ENCODE measurements at places on chromosomes 3 and 15. TPM values are rescaled to one million over a fixed set of nuclear protein-coding genes. Genes with fewer than 3 reads are reported as not detected.
A peak's percentile ranks its signal among the peaks of the same experiment; 100 is the strongest.

The MINAR1 gene
- 0.05 TPM for total RNA-seq

GRCh38 chr3:154584974-154585373 lies 155.0 kb upstream of the GPR149 start:
- DNase-seq, result no peak

DNA sequence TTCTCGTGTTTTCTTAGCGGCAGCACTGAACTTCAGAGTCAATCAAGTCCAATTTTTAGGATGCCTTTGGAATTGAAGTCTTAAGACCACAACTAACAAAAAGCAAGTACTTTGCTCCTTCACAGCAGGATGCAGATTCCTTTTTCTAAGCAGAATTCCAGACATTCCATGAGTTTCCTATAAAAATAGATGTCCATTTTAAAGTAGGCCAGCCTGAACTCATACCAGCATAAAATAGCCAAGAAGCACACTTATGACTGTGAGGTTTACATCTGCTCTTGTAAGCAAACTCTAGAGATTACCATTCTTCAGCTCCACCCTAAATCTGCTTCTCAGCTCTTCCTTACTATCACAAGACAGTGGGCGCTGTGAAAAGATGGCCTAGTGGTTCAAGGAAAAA lies 85.8 kb downstream of the THBS1 start:
- no peak for DNase-seq

- DNase-seq, result no peak
These were observed 299.5 kb downstream of the CTNNB1 start for GRCh38 chr3:41498847-41499246.

DNA sequence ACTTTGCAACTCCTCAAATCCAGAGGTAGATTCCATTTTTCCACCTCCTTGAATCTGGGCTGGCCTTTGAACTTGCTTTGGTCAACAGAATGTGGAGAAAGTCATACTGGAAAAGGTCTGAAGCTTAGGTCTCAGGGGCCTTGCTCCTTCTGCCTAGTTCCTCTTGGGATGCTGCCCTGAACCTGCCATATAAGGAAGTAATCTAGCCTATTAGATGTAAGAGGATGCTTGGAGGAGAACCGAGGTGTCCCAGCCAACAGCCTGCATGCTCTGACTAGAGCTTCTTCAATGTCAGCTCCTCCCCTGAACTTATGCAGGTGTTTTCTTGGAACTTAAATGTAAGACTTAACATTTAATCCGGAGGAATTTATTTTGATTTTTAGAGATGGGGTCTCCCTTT lies 2.0 kb upstream of the TMED3 start:
- DNase-seq, result no peak

DNA sequence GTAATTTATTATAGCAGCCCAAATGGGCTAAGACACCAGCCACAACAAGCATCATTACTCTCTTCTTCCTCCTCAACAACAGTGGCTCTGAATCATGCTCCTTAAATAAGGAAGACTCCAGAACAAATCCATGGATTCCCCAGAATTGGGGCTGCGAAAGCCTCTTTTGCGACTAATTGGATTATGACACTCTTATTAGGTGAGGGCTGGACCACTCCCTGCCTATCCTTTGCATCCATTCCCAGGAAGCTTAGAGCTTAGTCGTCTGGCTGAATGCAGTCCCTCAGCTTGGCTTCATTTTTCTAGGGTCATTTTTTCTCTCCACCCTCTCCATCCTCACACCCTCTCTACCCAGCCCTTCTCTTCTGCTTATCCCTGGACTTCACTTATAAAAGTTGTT lies 227.7 kb downstream of the ZNF621 start:
- no peak for DNase-seq

- peak; percentile 57 for DNase-seq
These were observed at the start of gene RBPMS2 for GRCh38 chr15:64775551-64776401. RBPMS2 (minus strand) TSS chr15:64775589; CDS start chr15:64775319, 270 bp downstream.

The NR2E3 gene
- total RNA-seq, result 0.33 TPM

- peak; percentile 37 for DNase-seq
These were observed 37.2 kb upstream of the DENND4A start for GRCh38 chr15:65829130-65829764.

The GRAMD2A gene
- not detected for total RNA-seq

GRCh38 chr15:56737791-56738190 lies 4.5 kb upstream of the ZNF280D start:
- DNase-seq, result no peak

DNA sequence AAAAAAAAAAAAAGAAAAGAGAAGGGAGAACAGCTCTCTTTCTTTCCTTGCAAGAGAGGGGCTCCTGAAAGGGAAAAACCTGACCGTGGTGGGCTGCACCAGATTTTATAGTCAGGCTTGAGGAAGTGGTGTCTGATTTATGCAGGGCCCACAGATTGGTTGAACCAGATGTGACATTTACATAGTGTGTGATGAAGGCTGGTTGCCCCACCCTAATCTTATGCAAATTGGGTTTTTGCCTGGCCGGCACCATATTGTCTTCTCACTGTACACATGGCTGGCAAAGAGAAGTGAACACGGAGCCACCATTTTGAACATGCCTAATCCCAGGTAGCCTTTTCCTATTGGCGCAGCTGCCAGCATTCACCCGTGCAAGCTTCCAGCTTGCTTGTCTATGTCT lies 154.4 kb downstream of the OXSM start:
- no peak for DNase-seq

GRCh38 chr3:48157950-48158376 lies 30.3 kb downstream of the CDC25A start:
- DNase-seq, result no peak

GRCh38 chr15:84725001-84725491 lies 9.1 kb upstream of the SEC11A start:
- no peak for DNase-seq

GRCh38 chr3:176193032-176193730 lies 1004.1 kb downstream of the TBL1XR1 start:
- no peak for DNase-seq

The EFL1 gene
- total RNA-seq, result 6.7 TPM

DNA sequence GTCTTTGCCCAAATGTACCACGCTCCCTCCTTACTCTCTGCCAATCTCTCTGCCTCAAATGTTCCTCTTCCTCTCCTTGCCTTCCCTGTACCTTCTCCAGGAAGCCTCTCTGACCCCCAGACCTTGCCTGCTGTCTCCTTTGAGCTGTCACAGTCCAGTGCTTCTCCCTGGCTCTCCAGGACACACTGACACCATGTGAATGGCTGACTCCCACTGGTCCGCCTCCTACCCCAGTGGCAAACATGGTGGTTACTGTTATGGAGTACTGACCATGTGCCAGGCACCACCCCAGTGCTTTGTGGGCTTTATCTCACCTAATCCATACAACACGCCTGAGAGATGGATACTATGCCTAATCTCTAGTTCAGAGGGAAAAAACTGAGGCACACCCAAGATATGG lies 141.9 kb downstream of the TPRA1 start:
- DNase-seq, result no peak

The CTXND1 gene
- total RNA-seq, result 4.5 TPM

The TUSC2 gene
- total RNA-seq, result 15.0 TPM

DNA sequence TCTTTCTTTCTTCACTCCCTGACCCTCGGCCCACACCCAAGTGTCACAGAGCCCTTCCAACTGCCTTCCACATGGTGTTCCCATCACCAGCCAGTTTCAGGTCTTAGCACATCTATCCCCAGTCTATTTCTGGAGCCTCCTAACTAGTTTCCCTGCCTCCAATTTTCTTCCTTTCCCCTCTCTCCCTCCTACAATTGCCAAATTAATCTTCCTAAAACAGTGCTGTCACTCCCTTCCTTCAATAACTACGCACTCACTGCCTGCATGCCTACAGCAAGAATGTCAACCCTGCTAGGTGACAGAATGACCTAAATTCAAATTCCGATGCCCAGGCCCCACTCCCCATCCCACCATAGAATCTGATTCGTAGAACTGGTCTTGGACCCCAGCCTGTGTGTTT lies 36.1 kb upstream of the CA12 start:
- DNase-seq, result no peak

DNA sequence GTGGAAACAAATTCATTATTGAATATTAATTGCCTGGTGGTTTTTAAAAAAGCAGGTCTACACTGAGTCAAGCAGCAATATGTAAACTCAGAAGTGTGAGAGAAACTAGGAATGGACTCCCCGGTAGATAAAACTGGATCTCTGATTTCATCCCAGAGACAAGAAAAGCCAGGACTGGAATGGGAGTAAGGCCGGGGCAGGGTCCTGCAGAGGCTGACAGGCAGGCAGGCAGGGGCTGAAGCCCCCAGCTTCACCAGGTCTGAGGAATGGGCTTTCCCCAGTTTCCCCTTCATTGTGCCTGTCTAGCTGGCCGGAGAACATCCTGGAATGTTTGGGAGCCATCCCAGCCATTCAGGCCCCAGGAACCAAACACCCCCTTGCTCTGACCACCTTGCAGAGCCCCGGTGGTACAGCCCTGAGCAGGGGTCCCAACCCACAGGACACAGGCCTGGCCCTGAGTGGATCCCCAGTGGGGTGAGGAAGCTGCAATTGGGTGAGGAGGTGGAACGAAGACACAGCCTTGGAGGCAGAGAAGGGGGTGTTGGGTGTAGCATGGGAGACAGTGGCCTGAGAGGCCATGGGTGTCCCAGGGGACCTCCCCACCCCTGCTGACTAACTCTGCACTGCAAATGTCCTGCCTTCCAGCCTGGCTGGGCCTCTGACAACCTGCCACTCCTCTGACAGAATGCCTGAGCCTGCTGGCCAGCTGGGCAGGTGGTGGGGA lies 31.7 kb upstream of the XYLB start:
- no peak for DNase-seq

The LAMB2 gene
- total RNA-seq, result 172 TPM

DNA sequence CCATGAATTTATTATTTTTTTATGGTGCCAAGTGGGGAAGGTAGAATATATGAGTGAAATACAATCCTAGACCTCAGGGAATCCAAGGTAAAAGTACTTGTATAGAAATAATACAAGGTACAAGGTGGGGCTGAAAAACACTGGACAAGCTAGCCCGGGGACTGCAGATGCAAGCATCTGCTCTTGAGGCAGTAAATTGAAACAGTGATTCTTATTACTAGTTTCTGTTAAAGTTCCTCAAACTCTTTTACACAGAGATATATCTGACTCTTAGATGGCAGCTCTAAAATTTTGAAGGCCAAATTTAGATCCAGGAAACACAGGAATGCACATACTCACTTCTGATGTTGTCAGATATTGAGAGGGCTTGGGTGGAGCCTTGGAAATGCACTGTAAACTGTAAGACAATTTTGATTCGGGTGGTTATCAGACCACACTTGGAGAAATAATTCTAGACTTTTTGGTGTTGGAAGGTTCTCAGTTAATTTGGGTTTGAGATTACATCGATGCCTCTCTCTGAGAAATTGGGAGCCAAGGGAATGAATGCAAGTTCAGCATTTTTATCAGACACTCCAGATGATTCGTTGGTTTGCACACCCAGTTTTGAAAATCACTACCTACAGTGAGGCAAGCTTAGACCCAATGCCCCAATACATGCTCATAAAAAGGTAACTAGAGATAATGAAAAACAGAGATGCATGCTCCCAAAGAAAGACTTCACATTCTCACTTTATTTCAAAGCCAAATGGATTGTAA lies 7.3 kb downstream of the TP63 start:
- no peak for DNase-seq

GRCh38 chr3:115595611-115596275 lies 27.6 kb upstream of the GAP43 start:
- no peak for DNase-seq

DNA sequence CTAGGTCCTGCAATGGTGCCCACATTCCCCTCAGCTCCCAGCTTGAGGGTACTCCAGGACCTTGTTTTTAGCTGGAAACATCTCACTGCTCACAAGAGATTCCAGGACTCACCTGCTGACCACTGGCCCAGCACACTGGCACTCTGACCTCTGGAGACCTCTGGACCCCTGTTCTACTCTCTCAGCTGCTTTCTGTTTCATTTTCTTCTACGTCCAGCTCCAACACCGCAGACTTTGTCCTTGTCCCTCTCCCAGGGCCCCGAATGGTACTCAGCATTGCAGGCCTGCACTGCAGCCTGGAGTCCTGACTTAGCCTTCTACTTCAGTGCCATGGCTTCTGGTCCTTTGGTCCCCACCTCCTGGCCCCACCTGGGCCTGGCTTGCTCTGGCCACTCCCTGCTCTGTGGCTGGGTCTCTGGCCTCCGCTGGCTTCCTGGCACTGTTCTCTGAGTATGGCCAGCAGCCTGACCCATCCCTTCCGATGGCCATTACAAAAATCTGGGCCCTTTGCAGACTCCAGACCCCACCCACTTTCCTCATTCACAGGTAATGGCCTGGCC lies 27.9 kb downstream of the KY start:
- no peak for DNase-seq

DNA sequence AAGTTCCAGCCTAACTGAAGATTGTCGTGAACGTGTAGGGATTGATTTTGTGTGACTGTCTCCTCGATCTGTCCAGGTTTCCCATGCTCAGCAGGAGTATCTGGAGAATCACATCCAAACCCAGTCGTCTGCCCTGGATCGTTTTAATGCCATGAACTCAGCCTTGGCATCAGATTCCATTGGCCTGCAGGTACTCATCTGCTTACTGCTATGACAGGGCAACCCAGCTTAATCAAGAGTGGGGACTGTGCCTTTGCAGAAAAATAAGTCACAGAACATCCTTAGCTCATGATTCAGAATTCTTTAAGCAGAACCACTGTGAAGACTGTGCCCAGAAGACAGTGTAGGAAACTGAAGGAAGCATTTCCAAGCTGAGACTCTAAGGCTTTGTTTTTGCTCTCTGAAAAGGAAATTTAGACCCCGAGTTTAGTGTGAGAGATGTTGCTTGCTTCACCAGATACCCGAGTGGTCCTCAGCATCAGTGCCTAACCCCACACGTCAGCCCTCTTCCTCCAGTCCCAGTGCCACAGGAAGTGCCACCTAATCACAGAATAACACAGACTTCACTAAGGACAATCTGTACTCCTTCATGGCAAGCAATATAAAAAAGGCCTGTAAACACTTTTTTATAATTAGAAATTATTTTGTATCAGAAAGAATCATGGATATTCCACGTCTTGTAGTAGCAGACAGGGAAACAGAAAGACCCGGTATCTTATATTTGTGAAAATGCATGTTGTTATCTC lies 34.2 kb downstream of the MYZAP start:
- no peak for DNase-seq

The IGSF11 gene
- total RNA-seq, result 0.08 TPM

- no peak for DNase-seq
These were observed 80.1 kb downstream of the RSL24D1 start for GRCh38 chr15:55116636-55117035.

GRCh38 chr3:90080988-90081387 lies 973.6 kb downstream of the EPHA3 start:
- DNase-seq, result no peak

DNA sequence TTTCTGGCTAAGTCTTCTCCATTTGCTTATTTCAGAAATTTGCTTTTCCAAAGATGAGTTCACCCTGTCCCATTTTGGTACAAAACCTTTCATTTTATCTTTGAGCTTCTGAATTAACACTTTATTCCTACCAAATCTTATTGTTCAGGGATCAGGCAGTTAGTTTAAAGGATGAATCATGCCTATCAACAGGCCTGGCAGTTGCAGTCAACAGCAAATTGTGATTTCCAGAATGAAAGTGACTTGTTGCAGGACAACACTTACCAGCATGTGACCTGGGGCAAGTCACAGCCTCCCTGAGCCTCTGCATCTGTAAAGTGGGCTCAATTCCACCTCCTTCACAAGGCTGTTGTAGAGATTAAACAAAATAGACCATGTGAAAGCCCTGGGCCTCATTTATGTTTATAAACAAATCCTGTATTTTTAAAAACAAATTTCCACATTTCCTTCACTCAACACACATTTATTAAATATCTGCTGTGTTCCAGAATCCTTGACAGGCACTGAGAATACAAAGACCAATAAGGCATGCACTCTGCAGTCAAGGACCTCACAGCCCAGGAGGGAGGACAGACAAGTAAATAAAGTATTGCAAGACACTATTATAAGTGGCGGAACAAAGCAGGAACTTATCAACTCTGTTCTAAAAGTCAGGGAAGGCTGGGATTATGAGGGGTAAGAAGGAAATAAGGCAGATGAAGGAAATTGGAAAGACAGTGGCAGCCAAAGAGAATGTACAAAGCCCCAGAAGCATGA lies 359.1 kb upstream of the IL12A start:
- DNase-seq, result no peak

Data from left lobe of liver (tissue), 2 donors.